ENCODE measurements at places on chromosomes 12 and 14.

DNA sequence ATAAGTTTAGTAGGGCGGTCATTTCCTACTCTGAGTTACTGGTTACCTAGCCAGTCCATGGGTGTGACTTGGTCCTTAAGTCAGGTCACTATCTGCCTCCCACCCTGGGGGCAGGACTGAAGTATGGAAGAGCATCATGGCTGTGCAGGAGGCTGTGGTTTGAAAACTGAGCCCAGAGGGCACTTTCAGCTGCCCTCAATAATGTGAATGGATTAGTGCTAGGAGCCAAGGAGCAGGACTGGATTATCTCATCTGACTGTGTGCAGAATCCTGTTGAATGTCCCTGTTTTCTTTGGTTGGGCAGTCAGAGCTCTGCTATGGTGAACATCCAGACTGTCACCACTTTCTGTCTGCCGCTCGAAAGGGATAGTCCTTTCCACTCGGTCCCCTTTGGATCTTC, 1.6 kb downstream of the ATXN7L3B start:
- DNase-seq, result no peak

DNA sequence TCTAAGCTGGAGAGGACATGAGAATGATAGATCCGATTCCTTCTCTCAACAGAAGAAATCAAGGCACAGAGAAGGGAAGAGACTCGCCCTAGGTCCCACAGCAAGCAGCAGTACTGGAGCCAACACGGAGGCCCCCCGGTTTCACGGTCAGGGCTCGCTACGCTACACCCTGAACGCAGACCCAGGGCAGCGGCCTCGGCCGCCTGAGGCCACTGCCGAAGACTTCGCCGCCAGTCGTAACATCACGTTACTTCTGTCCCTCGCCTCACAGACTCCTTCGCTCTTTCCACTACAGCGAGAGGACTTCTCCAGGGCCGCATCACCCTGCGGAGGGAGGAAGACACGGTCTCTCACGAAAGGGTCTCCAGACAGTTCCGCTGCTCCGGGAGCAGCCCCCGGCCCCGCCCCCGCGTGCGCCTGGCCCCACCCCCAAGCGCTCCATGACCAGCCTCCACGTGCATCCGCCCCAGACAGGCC, 411 bp upstream of the DCAF4 start:
- DNase-seq, result no peak

DNA sequence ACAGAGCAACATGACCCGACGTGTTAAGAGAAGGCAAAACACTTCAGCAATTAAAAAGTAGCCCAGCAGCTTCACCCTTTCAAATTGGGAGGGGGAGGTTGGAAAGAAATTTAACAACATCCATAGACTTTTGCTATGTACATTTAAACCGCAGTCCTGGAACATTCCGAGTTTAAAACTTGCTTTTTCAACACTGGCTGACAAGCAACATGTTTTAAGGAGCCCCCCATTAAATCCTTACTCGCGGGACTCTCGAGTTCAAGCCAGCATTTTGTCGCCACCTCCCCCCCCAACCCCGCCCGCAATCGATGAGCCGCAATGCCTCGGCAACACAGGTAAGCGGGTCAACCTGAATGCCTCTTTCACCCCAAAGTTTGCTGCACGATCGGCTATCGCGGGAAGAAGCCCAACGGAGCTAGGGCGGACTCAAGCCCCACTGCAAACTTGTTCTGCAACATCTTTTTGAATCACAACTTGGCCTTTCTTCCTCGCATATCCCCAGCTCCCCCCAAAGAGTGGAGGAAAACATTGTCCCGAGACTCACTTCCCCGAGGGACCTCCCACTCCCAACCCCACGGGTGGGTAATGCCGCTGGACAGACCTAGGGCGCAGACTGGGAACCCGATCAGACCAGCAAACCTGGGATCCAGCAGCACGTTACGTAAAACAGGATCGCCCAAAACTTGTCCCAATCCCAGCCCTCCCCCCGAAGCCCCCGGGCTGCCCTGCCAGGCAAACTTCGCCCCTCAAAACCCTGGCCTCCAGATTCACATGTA, 777 bp downstream of the ZFP36L1 start:
- DNase-seq, result no peak

GRCh38 chr14:77116172-77116817, 18.2 kb downstream of the CIPC start:
- no peak for DNase-seq

- no peak for DNase-seq
Measured at GRCh38 chr12:3154006-3154405, 76.8 kb downstream of the TSPAN9 start.

GRCh38 chr12:53937596-53938325, 870 bp upstream of the HOXC13 start:
- DNase-seq, result no peak

Data from hindlimb muscle (tissue), 1 donor.